ENCODE measurements at places on chromosomes 7 and 10.

GRCh38 chr7:47327698-47328391, 254.1 kb downstream of the TNS3 start:
- H3K36me3 ChIP-seq, result no peaks in the 10 kb centered on the region
- no peak overlapping the region for H3K27ac ChIP-seq
- H3K4me3 ChIP-seq, result no peak overlapping the region
- DNase-seq, result no peak
- no peaks in the 10 kb centered on the region for H3K4me1 ChIP-seq
- H3K27me3 ChIP-seq, result no peaks in the 10 kb centered on the region

GRCh38 chr10:96463562-96463961, 50.2 kb downstream of the TLL2 start:
- H3K27me3 ChIP-seq, result peaks cover 38% of the 10 kb centered on the region
- DNase-seq, result no peak
- H3K27ac ChIP-seq, result no peak overlapping the region

DNA sequence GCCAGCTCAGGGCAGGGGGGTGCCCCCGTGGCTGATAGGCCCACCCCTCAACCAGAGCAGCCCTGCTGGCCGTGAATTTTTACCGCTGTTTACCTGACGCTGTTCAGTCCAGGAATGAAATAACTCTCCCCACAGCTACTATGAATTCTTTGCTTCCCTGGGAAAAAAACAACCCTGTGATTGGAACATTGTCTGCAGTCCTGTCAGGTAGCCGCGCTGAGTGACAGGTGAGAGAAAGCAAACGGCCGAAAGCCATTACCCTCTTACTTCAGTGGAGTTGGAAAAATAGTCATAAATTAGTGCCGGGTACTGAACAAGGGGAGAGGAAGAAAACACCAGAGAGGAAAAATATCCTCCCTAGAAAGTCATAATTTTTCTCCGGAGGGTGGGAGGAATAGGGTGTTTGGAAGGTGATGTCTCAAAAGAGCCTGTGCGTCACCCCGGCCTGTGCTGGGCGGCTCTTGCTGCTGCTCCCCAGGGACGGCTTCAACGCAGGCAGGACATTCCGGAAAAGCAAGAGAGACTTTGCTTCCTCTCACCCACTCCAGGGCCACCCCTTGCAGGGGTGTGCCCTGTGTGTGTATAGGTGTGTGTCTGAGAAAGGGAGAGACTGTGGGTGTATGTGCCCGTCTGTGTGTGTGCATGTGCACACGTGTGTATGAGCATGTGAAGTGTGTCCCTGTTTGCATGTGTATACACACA, 69.0 kb downstream of the CDH23 start:
- H3K4me1 ChIP-seq, result no peaks in the 10 kb centered on the region
- H3K36me3 ChIP-seq, result no peaks in the 10 kb centered on the region
- no peak for DNase-seq
- no peak overlapping the region for H3K27ac ChIP-seq
- no peaks in the 10 kb centered on the region for H3K27me3 ChIP-seq
- no peak overlapping the region for H3K4me3 ChIP-seq

DNA sequence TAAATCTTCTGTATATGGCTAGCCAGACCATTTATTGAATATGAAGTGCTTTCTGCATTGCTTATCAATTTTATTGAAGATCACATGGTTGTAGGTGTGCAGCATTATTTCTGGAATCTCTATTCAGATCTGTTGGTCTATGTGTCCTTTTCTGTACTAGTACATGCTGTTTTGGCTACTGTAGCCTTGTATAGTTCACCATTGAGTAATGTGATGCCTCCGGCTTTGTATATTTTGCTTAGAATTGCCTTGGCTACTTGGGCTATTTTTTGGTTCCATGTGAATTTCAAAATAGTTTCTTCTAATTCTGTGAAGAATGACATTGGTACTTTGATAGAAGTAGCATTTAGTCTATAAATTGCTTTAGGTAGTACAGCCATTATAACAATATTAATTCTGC, 1187.2 kb downstream of the XPNPEP1 start:
- H3K27ac ChIP-seq, result no peak overlapping the region
- H3K27me3 ChIP-seq, result no peaks in the 10 kb centered on the region
- H3K4me3 ChIP-seq, result no peak overlapping the region
- DNase-seq, result no peak

DNA sequence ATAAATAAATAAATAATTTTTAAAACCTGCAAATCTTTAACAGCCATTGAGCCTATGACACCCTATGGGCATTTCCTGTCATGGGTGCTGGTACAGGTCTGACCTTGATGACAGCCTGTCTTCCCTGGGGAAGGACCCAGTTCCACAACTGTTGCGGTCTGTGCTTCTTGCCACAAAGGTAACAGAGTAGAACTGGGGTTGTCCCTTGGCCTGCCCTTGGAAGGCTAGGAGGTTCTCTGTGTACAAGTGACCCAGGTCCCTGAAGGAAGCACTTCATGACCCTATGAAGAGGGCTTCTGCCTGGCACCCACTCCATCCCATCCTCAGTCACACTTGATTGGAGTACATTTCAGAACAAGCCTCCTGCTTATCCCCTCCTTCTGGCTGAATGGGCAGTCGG, 66.9 kb downstream of the OGDH start:
- H3K27me3 ChIP-seq, result no peaks in the 10 kb centered on the region
- H3K36me3 ChIP-seq, result peaks cover 56% of the 10 kb centered on the region
- no peak overlapping the region for H3K4me3 ChIP-seq
- no peak overlapping the region for H3K27ac ChIP-seq

DNA sequence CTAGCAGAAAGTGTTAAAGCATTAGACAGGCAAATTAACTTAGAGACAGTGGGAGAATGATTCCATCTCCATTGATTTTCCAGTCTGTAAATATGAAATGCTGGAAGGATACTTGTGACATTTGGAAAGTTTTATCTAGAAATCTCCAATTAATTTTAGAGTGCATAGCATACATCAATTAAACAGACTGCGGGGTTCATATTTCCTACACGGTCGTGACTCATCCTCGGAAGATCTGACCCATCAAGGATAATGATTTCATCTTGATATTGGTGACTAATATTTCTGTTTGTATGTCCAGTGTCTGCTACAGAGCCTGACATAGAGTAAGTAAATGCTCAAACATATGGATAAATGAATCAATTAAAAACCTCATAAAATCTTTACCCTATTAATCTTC, 474.9 kb downstream of the KCNMA1 start:
- H3K27ac ChIP-seq, result no peak overlapping the region
- DNase-seq, result no peak
- H3K27me3 ChIP-seq, result peaks cover 14% of the 10 kb centered on the region
- no peaks in the 10 kb centered on the region for H3K36me3 ChIP-seq

- H3K27ac ChIP-seq, result no peak overlapping the region
- DNase-seq, result no peak
- H3K36me3 ChIP-seq, result no peaks in the 10 kb centered on the region
- no peaks in the 10 kb centered on the region for H3K4me1 ChIP-seq
- no peak overlapping the region for H3K4me3 ChIP-seq
Measured at GRCh38 chr7:93910076-93910994, 4.0 kb downstream of the GNGT1 start.

DNA sequence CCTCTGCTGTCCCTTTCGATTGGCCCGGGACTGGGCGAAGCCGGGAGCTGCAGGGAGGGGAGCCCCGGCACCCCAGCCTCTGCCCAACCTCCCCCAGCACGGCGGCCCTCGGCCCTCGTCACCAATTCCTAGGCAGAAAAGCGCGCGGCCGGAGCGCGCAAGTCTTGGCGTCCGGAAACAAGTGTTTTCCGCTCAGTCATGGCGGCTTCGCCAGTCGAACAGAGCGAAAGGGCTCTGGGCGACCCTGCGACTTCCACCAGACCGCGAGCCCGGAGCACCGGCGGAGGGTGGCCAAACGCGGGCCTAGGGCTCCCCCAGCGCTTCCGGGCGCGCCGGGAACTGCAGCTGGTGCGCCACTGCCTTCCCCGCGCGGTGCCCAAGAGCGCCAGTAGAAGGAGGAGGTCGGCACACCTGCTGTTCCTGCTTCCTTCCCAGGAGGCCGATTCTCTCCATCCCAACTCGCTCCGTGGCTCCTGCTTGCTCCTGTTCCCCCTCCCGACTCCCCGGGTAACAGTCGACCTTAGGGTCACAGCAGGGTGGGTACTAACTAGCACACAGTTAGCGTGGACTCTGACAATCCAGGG, 729.9 kb downstream of the ZWINT start:
- H3K27ac ChIP-seq, result no peak overlapping the region
- no peaks in the 10 kb centered on the region for H3K36me3 ChIP-seq
- H3K27me3 ChIP-seq, result peaks cover 21% of the 10 kb centered on the region

GRCh38 chr7:95473276-95473985, 12.3 kb upstream of the ASB4 start:
- H3K27ac ChIP-seq, result no peak overlapping the region
- no peaks in the 10 kb centered on the region for H3K36me3 ChIP-seq
- H3K4me1 ChIP-seq, result peaks cover 6% of the 10 kb centered on the region
- H3K27me3 ChIP-seq, result peaks cover 4% of the 10 kb centered on the region

DNA sequence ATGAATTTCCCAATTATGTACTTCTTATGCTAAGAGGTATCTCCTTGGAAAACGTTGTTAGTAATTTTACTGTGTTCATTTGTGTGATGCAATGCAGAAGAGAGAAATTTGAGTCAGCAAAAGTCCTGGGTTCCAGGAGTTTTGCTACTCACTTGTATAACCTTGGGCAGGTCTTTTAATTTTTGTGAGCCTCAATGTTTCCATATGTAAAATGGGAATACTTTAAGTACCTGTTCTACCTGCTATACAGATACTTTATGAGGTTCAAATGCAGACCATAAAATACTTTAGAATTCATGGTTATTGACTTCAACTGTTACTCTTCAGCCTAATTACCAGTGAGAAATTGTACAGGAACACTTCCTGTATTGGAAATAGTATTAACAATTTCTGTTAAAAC, 185.5 kb downstream of the MLLT10 start:
- peaks cover 26% of the 10 kb centered on the region for H3K36me3 ChIP-seq
- no peaks in the 10 kb centered on the region for H3K27me3 ChIP-seq
- DNase-seq, result no peak
- peaks cover 3% of the 10 kb centered on the region for H3K4me1 ChIP-seq
- no peak overlapping the region for H3K27ac ChIP-seq

DNA sequence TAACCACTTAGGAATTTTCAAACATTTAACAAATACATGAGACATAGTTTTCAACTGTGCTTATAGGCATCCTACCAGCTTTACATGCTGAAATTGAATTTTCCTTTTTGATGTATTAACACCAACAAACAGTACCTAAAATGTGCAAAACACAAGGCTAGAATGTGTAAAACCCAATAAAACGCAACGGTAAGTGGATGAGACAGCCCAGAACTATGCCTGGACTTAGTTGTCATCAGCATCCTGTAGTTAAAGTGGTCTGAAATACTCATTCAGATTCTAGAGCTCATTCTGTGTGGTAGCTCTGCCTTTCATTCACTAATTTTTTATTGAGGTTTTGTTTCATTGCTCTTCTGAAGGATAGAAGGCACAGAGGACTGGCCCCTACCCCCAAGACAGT, 137.1 kb downstream of the BMPER start:
- no peak for DNase-seq
- no peaks in the 10 kb centered on the region for H3K27me3 ChIP-seq
- H3K27ac ChIP-seq, result no peak overlapping the region
- H3K4me3 ChIP-seq, result no peak overlapping the region
- H3K36me3 ChIP-seq, result no peaks in the 10 kb centered on the region

DNA sequence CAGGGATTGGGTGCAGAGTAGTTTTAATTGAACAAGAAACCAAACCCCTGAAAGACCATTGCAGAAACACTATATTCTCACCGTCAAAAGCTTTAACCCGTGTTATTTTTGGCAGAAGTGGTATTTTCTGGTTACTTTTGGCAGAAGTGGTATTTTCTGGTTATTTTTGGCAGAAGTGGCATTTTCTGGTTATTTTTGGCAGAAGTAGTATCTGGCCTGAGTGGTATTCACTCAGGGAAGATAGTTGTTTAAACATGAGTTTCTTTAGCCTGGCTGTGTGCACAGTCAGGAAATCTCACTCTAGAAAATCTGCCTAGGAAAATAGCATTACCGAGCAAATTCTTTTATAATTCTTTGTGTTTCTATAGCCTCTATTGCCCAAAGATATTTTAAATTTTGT, 322.7 kb downstream of the GFRA1 start:
- H3K27ac ChIP-seq, result no peak overlapping the region
- H3K27me3 ChIP-seq, result no peaks in the 10 kb centered on the region
- H3K4me1 ChIP-seq, result no peaks in the 10 kb centered on the region

GRCh38 chr7:33698041-33698440, 207.3 kb upstream of the BMPER start:
- H3K27ac ChIP-seq, result no peak overlapping the region
- no peaks in the 10 kb centered on the region for H3K4me1 ChIP-seq
- no peaks in the 10 kb centered on the region for H3K27me3 ChIP-seq
- DNase-seq, result no peak
- H3K4me3 ChIP-seq, result no peak overlapping the region

DNA sequence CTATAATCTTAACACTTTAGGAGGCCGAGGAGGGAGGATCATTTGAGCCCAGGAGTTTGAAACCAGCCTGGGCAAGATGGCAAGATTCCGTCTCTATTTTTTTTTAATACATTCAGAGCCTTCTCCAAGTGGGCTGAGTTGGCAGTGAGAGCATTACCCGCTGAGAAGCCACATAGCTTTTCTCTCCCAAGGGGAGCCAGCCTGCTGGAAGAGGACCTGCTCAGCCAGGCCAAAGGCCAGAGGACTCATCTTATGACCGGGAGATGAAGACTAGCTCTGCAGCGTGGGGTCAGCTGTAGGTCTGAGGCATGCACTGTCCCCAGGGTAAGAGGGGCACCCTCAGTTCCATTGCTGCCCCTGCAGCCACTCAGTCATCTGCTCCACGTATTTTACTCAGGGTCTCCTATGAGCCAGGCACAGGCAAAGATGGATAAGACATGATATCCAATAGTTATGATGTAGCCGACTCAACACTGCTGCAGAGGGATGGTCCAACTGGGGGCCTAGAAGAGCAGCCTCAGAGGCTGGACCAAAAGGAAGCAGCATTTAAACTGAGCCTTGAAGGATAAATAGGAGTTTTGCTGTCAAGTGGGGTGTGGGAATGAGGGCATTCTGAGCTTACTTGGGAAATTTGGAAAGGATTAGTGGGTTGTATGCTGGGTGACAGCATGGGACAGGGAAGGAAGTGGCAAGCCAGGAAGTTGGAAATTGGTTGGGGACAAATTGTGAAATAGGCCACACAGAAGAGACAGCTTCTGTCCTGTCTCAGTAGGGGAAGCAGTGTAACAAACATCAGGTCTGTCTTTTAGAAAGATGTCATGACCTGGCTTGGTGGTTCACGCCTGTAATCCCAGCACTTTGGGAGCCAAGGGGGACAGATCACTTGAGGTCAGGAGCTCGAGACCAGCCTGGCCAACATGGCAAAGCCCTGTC, 1.6 kb upstream of the MARVELD1 start:
- peaks cover 17% of the 10 kb centered on the region for H3K4me1 ChIP-seq
- no peaks in the 10 kb centered on the region for H3K36me3 ChIP-seq
- H3K27me3 ChIP-seq, result peaks cover 80% of the 10 kb centered on the region
- no peak for DNase-seq
- no peak overlapping the region for H3K27ac ChIP-seq

GRCh38 chr7:98703916-98704315, 86.8 kb downstream of the NPTX2 start:
- no peaks in the 10 kb centered on the region for H3K4me1 ChIP-seq

DNA sequence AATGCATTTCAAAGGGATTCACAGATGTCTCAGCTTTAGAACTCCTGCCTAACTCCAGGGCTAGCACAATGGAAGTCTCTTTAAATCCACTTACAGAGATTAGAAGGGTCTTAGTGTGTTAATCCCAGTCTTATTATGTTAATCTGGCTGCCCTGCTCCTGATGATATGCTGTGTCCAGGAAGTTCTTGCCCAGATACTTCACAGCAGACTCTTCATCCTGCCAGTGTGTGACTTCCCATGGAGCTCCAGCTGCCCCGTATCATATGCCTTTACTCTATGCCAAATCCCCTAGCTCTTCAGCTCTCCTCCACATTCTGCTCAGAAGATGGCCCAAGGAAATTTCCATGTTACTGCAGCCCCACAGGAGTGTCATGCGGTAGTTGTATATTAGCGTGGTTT, 533.8 kb downstream of the GALNT17 start:
- no peaks in the 10 kb centered on the region for H3K36me3 ChIP-seq
- H3K27ac ChIP-seq, result no peak overlapping the region
- H3K4me1 ChIP-seq, result no peaks in the 10 kb centered on the region
- H3K27me3 ChIP-seq, result no peaks in the 10 kb centered on the region
- H3K4me3 ChIP-seq, result no peak overlapping the region

All from activated naive CD4-positive, alpha-beta T cell treated with anti-CD3 and anti-CD28 coated beads, Interleukin-2, amount 10 ng/mL, durations not matched to agents 7 days and 5 days (primary cell).